Effector CD8-positive, alpha-beta T cell (primary cell): ENCODE measurements at places on chromosomes 7 and 10.
A peak's percentile ranks its signal among the peaks of the same experiment; 100 is the strongest.

GRCh38 chr7:37031571-37032257, 307.4 kb upstream of the AOAH start:
- no peak for DNase-seq

DNA sequence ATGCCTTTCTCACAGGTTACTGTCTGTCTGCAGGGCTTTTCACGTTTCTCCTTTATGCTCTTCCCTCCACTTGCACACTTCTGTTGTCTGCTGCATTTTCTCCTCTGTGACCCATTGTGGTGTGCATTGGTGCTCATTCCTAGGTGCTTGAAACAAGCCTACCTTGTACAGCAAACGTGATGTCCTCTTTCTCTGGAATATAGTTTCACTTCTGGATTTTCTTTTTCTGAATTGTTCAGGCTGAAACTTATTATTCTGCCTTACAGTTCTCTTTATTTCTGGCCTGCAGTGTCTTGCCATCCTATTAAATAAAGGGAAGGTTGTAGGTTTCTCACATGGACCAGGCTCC, 128.8 kb upstream of the SAMD8 start:
- no peak for DNase-seq

DNA sequence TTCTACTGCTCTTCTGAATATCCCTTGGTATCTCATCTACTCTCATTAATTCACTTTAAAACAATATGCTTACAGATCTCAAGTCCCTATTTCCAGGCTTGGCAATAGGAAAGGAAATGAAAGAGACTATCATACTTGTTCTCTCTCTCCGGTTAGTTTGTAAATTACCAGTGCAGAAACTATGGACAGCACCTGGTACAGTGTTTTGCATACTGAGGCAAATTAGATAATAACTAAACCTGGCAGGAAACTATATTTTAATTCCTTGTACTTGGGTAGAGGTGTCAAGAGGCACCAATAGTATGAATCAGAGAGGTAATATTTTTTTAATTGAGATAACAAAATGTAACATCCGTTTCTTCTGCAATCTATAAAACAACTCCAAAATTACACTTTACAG, 97.7 kb upstream of the TMEM196 start:
- no peak for DNase-seq

DNA sequence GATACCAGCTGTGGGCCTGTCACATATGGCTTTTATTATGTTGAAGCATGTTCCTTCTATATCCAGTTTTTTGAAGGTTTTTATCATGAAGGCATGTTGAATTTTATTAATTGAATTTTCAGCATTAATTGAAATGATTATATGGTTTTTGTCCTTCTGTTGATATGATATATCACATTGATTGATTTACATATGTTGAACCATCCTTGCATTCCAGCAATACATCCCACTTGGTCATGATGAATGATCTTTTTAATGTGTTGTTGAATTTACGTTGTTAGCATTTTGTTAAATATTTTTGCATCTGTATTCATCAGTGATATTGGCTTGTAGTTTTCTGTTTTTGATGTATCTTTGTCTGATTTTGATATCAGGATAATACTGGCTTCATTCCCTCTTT, 21.2 kb downstream of the PRSS37 start:
- DNase-seq: no peak

GRCh38 chr10:22682237-22683139, 31.9 kb downstream of the PIP4K2A start:
- peak; percentile 14 for DNase-seq

- no peak for DNase-seq
Observed at GRCh38 chr10:98390406-98390805, 24.6 kb downstream of the PYROXD2 start.
